ENCODE measurements at places on chromosomes 7 and 10.

DNA sequence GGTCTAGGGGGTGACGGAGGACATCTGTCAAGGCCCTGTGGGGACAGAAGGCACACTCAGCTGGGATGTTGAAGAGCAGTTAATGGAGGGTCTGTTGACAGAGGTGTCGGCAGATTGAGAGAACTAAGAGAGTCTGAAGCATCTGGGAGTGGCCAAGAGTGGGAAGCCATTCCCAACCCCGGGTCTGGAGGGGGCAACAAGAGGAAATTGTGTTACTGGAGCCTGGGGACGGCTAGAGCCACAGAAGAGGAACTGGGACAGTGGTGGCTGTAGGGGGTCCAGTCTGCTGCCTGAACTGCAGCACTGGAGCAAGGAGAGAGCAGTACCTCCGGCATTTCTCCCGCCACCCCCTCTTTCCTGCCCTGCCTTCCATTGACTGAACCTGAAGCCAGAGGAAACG lies 136.6 kb downstream of the CHN2 start:
- no peak for DNase-seq

- DNase-seq = no peak
Measured at GRCh38 chr7:94949532-94949931, 42.1 kb downstream of the PPP1R9A start.

DNA sequence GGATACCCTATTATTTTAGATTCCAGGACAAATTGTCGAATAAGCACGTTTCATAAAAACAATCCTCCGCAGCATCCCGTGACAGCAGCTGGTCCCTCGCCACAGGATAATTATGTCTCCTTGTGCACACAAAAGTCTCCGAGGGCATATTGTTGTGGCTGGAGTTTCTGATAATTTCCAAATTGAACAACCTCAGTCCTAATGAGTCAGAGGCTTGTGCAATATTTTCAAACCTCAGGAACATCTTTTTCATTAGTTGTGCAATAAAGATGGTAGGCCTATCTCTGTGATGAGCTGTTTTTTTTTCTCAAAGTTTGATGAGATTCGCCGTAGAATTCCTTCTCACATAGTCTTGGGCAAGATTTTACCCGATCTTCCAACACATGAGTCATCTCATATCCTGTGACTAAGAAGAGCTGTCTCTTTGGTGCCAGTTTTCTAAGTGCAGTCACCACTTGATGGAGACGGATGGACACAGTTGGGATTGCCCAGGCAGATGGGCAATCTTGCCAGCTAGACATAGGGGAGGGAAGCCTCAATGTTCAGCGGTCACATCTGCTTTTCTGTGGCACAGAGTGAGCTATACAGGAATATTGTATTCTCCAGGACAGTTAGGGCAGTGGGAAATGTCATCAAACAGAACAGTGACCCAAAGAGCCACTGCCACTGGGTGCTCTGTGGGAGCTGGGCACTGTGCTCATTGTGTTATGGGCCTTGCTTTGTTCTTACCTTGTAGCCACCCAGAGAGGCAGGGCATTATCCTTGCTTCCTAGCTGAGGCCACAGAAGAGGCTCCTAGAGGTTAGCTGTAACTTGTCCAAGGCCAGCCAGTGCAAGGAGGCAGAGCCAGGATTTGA lies 7.8 kb downstream of the HTRA1 start:
- DNase-seq = no peak

DNA sequence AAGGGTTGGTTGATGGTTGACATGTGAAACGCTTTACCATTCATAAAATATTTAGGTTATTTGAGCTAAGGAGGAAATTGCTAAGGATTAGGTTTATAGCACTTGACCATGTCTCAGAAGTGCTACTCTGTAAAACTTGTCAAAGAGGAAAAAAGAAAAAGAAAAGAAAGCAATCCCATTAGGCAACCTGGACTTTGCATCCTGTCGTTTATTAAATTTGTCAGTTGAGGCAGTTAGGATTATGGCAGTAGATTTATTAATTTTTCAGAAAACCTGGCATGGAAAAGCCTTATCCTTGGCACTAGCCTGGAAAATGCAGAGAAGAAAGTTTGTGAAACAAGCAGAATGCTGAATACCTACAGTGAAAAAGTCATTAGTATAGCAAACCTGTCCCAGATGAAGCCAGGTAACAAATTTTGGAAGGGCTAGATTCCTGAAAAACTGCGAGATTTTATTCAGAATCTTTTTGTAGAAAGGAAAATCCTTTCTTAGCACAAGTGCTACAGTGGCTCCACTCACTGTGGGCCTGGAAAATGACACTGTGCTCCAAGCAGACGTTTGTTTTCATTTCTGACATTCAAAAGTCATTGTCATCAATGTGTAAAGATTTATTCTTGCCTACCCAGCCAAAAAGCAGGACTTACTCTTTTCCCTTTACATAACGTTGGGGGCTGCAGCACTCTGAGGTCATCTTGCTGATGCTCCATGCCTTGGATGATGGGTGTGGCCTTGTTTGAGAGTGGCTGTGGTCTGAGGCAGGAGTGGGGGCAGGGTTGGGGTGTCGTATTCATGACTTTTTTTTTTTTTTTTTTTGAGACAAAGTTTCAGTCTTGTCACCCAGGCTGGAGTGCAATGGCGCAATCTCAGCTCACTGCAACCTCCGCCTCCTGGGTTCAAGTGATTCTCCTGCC lies 664.9 kb downstream of the SUGCT start:
- no peak for DNase-seq

GRCh38 chr10:90373911-90374310 lies 483.9 kb downstream of the HTR7 start:
- no peak for DNase-seq

- no peak for DNase-seq
Measured at GRCh38 chr7:106623853-106624252, 37.1 kb downstream of the CCDC71L start.

DNA sequence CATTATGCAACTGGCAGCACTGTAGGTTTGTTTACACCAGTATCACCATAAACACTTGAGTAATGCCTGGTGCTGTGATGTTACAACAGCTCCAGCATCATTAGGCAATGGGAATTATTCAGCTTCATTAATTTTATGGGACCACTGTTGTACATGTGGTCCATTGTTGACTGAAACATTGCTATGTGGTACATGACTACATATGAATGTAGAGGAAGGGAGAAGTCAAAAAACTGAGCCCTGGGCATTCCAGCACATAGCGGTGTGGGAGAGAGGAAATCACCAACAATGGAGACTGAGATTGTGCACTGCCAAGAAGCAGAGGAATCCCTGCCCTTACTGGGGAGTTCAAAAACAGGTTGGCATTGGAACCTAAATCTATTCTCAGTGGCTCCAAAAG lies 89.0 kb downstream of the TRIM24 start:
- DNase-seq = no peak

GRCh38 chr10:69973678-69974077 lies 79.0 kb upstream of the MACROH2A2 start:
- DNase-seq = no peak

- DNase-seq = no peak
Measured at GRCh38 chr10:36720895-36721294, 404.5 kb upstream of the ANKRD30A start.

DNA sequence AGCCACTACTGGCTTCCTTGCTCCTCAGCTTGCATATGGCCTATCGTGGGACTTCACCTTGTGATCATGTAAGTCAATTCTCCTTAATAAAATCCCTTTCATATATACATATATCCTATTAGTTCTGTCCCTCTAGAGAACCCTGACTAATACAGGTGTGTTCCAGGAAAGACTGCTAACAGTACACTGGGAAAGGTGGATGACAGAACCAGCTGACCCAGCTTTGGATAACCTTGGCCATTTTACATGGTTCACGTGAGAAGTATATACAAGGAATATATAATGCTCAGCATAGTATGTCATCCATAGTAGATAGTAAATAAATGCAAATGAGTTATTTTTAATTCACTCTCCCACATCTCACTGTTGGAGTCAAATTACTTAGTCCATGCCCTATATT lies 1003.5 kb downstream of the SORCS3 start:
- DNase-seq = no peak

GRCh38 chr7:50217821-50218281 lies 86.7 kb upstream of the IKZF1 start:
- no peak for DNase-seq

- DNase-seq = no peak
Measured at GRCh38 chr7:14841869-14842268, 60.7 kb downstream of the DGKB start.
